ENCODE measurements at places on chromosomes 6 and 20.
A peak's percentile ranks its signal among the peaks of the same experiment; 100 is the strongest.

DNA sequence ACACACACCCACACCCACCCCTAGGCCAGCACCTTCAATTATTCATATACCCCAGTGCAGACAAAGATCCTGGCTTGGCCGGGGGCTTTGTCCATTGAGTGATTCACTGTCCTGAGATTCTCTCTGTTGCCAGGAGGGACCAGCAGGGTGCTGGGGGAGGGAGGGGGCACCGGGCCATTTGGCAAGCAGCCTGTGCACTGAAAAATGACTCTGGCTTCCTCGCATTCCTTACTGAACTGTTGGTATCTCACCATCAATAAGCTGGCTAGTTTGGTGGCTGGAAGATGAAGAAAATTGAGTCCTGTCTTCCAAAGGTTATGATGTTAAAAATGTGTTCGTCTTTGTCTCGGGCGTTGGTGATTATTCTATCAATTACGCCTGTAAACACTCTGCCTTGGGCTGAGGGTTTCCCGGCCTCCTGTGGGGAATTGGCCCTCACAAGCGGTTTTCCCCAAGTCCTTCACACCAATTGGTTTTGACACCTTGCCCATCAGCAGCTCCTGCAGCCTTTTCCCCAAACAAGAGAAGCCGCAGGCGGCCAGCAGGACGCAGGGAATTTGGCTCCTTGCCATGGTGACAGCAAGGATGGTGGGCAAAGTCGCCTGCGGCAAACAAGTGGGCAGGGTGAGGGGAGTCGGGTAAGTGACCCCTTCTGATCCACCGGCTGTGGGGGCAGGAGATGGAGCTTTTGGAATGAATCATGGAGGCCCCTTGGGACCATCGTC is 4.9 kb downstream of the VSTM2L start:
- no peaks in the 10 kb centered on the region for H3K4me1 ChIP-seq
- DNase-seq, result peak; percentile 89
- peaks cover 7% of the 10 kb centered on the region for H3K27me3 ChIP-seq
- no peak overlapping the region for H3K27ac ChIP-seq
- H3K4me3 ChIP-seq, result no peak overlapping the region

DNA sequence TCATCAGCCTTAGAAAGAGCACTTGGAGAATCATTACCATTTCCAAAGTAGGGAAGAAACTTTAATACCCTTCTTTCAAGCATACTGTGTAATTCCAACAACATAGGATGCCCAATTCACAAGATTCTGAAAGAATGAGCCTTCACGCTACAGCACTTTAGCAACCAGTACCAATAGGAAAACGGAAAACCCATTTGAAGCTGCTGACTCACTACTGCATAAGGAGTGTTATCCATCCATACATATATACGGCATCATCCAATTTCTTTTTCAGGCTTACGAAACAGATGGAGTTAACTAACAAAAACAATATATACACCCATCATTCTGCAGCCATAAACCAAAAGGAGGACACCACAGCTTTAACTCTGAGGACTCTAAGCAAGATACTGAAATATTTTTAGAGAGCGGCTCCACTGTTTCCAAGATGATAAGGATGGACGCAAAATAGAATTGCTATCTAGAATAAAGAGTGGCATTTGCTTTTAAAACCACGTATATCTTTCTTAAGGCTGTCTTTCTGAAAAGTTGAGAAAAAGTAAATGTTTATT is 24.9 kb downstream of the FYN start:
- H3K27ac ChIP-seq, result no peak overlapping the region
- H3K27me3 ChIP-seq, result no peaks in the 10 kb centered on the region
- H3K4me3 ChIP-seq, result no peak overlapping the region
- H3K4me1 ChIP-seq, result peaks cover 18% of the 10 kb centered on the region
- no peaks in the 10 kb centered on the region for H3K36me3 ChIP-seq

DNA sequence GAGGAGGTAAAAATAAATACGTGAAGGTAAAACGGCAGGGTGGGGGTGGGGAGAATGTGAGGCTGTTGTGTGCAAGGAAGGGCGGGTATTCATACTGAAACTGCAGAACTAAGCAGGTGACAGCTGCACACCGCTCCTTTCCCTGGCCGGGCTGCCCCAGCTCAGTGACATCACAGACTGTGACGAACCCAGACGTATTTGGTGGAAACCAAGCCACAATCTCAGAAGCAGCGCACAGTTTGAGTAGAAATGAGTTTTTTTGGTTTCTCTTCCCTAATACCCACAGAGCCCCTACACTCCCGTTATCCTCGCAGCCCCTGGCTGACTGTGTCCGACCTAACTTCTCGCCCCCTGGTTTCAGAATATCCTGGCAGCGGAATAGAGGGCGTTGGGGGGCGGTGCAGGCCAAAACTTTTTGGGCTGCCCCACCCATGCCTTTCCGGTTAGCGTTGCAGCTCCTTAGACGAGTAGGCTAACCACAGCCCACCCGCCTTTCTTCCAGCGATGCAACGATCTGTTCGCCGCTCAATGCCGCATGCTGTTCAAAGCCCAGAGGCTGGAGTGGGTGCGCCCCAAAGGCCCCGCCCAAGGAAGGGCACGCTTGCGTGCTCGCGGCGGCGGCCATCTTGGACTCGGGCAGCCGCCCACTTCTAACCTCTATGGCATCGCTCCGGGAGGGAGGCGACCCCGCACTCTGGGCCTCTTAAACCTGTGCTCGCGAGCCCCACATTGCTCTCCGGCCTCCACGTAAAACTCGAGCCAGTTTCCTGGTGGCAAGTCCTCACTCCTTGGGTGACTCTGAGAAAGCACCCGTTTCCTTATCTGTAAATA is 9.1 kb downstream of the BAK1 start:
- peaks cover 22% of the 10 kb centered on the region for H3K36me3 ChIP-seq
- DNase-seq, result peak; percentile 85
- no peaks in the 10 kb centered on the region for H3K27me3 ChIP-seq
- no peak overlapping the region for H3K27ac ChIP-seq
- peaks cover 4% of the 10 kb centered on the region for H3K4me1 ChIP-seq

DNA sequence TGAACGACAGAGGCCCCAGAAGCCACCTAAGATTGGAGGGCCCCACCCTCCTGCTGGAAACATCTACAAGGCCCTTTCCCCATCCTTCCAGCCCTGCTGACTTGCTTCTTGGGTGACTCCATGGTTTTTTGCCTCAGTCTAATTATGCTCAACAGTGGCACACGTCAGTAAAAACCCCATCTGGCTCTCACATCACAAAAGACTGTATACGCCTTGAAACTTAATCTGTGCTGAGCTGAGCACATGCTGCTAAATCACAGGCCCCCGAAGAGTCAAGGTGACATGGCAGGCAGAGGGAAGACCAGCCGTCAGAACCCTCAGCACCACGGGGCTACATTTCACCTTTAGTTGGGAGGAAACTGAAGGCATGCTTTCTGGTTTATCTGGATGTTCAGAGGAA is 323.1 kb downstream of the CDH26 start:
- no peak overlapping the region for H3K4me3 ChIP-seq
- DNase-seq, result no peak
- H3K4me1 ChIP-seq, result no peaks in the 10 kb centered on the region
- no peaks in the 10 kb centered on the region for H3K36me3 ChIP-seq
- no peaks in the 10 kb centered on the region for H3K27me3 ChIP-seq

GRCh38 chr6:153367021-153367420 is 235.9 kb upstream of the RGS17 start:
- H3K36me3 ChIP-seq, result no peaks in the 10 kb centered on the region
- H3K27ac ChIP-seq, result no peak overlapping the region

DNA sequence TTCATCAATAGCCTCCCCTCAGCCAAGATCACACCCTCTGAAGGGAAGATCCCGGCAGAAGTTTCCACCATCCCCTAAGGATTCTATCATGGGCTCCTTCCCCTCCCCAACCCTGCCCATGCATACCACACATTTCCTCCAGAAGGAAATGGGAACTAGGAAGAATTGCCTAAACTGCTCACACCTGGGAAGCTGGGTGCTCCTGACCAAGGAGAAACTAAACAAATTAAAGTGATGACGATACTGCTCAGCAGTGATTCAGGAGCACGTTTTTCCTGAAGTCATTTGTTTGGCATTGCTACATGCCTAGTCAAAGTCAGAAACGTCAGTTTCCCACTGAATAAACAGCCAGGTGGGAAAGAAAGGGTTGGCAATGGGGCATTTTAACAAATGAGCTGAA is 136.1 kb upstream of the CDYL start:
- no peak overlapping the region for H3K27ac ChIP-seq
- no peaks in the 10 kb centered on the region for H3K36me3 ChIP-seq
- H3K27me3 ChIP-seq, result no peaks in the 10 kb centered on the region
- H3K4me3 ChIP-seq, result no peak overlapping the region
- peaks cover 3% of the 10 kb centered on the region for H3K4me1 ChIP-seq

GRCh38 chr6:137036566-137037300 is 8.0 kb downstream of the IL20RA start:
- no peak for DNase-seq
- no peak overlapping the region for H3K4me3 ChIP-seq
- H3K27ac ChIP-seq, result no peak overlapping the region
- no peaks in the 10 kb centered on the region for H3K4me1 ChIP-seq
- no peaks in the 10 kb centered on the region for H3K27me3 ChIP-seq

DNA sequence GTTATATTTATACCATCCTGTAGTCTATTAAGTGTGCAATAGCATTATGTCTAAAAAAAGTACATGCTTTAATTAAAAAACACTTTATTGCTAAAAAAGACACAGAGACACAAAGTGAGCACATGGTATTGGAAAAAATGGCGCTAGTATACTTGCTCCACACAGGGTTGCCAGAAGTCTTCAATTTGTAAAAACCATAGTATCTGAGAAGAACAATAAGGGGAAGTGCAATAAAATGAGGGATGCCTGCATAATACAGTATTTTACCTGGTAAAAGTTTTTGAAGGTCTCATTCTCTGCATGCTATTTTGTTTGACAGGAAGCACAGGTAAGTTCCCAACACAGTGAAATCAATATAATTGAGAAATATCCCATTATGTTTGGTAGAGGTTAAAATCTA is 1.6 kb downstream of the NOX3 start:
- no peak for DNase-seq
- no peak overlapping the region for H3K4me3 ChIP-seq
- no peak overlapping the region for H3K27ac ChIP-seq
- no peaks in the 10 kb centered on the region for H3K36me3 ChIP-seq
- no peaks in the 10 kb centered on the region for H3K4me1 ChIP-seq
- no peaks in the 10 kb centered on the region for H3K27me3 ChIP-seq

GRCh38 chr6:25280344-25281074 is 1.3 kb downstream of the CARMIL1 start:
- H3K4me1 ChIP-seq, result peaks cover 16% of the 10 kb centered on the region
- H3K36me3 ChIP-seq, result no peaks in the 10 kb centered on the region
- H3K27me3 ChIP-seq, result no peaks in the 10 kb centered on the region
- no peak overlapping the region for H3K27ac ChIP-seq
- DNase-seq, result no peak
- H3K4me3 ChIP-seq, result peak overlapping the region; percentile 77

DNA sequence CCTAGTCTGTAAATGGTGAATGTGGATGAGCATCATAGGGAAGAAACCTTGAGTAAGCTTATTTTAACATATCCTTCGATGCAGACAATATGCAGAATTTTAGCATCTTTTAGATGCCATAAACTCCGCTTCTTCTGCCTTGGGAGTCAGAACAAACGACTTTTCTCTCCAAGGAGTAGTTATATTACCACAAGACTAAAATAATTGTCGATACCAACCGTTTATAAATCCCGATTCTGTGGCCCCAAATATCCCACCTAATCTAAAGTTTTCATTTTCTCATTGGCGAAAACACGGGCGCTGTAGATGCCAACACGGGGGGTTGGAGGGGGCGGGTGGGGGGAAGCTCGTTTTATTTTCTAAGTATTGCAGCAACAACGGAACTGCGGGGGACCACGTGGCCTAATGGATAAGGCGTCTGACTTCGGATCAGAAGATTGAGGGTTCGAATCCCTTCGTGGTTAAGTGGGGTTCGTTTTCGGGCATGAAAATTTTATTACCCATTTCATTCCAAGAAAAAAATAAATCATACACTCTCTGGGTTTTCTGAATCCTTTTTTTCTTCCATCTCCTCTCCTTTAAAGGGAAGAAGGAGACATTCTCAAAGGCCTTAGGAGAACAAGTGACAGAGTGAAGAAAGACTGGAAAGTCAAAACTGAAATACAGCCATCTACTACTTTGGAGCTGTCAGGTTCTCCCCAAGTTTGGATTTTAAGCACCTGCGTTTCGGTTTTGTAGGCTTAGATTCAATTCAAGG is 65.5 kb upstream of the BTN3A2 start:
- no peaks in the 10 kb centered on the region for H3K27me3 ChIP-seq
- H3K36me3 ChIP-seq, result no peaks in the 10 kb centered on the region
- no peaks in the 10 kb centered on the region for H3K4me1 ChIP-seq
- no peak overlapping the region for H3K4me3 ChIP-seq
- no peak overlapping the region for H3K27ac ChIP-seq

- no peak overlapping the region for H3K27ac ChIP-seq
- H3K36me3 ChIP-seq, result no peaks in the 10 kb centered on the region
- no peak for DNase-seq
- H3K27me3 ChIP-seq, result no peaks in the 10 kb centered on the region
- no peaks in the 10 kb centered on the region for H3K4me1 ChIP-seq
- H3K4me3 ChIP-seq, result no peak overlapping the region
Observed at GRCh38 chr20:58795181-58795922, 55.4 kb downstream of the GNAS-AS1 start.

- H3K27ac ChIP-seq, result no peak overlapping the region
- DNase-seq, result no peak
- no peak overlapping the region for H3K4me3 ChIP-seq
- H3K27me3 ChIP-seq, result no peaks in the 10 kb centered on the region
Observed at GRCh38 chr20:20207291-20207690, 155.0 kb downstream of the CFAP61 start.

DNA sequence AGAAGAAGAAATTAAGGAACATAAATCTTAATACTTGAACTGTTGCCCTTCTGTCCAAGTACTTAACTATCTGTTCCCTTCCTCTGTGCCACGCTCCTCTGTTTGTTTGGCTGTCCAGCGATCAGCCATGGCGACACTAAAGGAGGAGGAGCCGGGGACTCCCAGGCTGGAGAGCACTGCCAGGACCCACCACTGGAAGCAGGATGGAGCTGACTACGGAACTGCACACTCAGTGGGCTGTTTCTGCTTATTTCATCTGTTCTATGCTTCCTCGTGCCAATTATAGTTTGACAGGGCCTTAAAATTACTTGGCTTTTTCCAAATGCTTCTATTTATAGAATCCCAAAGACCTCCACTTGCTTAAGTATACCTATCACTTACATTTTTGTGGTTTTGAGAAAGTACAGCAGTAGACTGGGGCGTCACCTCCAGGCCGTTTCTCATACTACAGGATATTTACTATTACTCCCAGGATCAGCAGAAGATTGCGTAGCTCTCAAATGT is 17.1 kb downstream of the IRF4 start:
- no peaks in the 10 kb centered on the region for H3K36me3 ChIP-seq
- H3K4me3 ChIP-seq, result no peak overlapping the region
- no peak overlapping the region for H3K27ac ChIP-seq
- no peaks in the 10 kb centered on the region for H3K4me1 ChIP-seq
- DNase-seq, result peak; percentile 23

GRCh38 chr20:49620364-49621240 is 52.7 kb upstream of the PTGIS start:
- H3K4me1 ChIP-seq, result peaks cover 6% of the 10 kb centered on the region
- no peak overlapping the region for H3K4me3 ChIP-seq
- H3K27me3 ChIP-seq, result no peaks in the 10 kb centered on the region
- no peak for DNase-seq
